ENCODE measurements at places on chromosomes 6 and 20.

GRCh38 chr6:82874867-82875266 is 190.8 kb downstream of the UBE3D start:
- no peak for DNase-seq

- no peak for DNase-seq
Observed at GRCh38 chr6:118511930-118512715, 36.0 kb upstream of the PLN start.

DNA sequence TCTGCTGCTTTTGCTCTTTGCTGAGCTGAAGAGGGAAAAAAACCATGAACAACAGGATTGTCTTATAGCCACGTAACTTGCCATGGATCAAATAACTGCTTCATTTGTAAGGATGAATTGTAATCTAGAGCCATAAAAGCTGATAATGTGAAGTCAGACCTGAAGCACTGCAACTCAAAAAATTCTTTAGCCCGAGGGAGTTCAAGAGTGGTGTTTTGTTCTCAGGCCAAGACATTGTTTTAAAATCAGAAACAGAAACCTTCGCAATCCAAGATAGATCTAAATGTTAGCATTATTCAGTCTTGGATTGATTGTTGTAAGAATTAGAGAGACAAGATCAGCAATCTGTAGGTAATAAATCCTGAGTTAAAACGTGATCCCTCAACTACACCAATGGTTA is at the start of gene TRAPPC3L:
TSS of gene TRAPPC3L (minus strand) at position 34 of the 400 bp plus-strand sequence. CDS start 170 bp downstream, outside the sequence.
- DNase-seq, result no peak

DNA sequence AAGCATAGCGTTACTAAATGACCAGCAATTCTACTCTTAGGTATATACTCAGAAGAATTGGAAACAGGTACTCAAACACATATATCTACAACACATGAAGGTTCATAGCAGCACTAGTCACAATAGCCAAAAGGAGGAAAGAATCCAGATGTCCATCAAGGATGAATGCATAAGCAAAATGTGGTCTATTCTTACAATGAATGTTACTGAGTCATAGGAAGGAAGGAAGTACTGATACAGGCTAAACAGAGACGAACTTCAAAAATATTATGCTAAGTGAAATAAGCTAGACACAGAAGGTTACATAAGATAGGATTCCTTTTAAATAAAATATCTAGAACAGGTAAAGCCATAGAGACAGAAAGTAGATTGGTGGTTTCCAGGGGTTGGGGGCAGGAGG is 93.5 kb downstream of the MAP3K7 start:
- DNase-seq, result no peak

- no peak for DNase-seq
Observed at GRCh38 chr6:56250266-56250665, 2.9 kb upstream of the COL21A1 start.

- DNase-seq, result peak; percentile 99
Observed at GRCh38 chr6:14406614-14407331, 289.2 kb downstream of the CD83 start.

GRCh38 chr6:2857580-2858337 is 16.1 kb upstream of the SERPINB1 start:
- no peak for DNase-seq

GRCh38 chr20:952196-952795 is 36.2 kb upstream of the ANGPT4 start:
- DNase-seq, result no peak

DNA sequence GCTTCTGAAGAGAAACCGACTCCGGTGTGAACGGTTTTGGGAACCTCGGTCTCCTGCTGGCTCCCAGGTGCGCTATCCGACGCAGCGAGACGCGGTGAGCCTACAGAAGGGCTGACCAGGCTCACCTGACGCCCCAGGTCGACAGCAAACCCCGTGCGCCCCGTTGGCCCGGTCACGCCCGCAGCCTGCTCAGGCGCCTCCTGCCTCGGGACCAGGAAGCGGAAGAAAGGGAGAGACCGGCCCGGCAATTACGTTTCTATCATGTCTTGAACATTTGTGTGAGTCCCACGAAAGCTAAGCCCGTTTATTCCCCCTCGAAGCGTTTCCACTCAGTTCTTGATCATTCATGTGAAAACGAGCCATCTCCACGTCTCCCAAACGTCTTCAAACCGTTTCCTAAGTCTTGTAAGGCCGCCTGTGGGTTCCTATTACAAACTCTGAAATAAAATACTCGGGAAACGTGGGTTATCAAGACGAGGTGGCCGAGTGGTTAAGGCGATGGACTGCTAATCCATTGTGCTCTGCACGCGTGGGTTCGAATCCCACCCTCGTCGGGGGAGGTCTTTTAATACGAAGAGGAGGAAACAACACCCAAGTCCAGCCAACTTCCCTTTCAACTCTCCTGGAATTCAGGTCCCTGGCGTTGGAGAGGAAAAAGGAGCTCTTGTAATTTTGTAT is 150.5 kb upstream of the PRSS16 start:
- DNase-seq, result no peak

DNA sequence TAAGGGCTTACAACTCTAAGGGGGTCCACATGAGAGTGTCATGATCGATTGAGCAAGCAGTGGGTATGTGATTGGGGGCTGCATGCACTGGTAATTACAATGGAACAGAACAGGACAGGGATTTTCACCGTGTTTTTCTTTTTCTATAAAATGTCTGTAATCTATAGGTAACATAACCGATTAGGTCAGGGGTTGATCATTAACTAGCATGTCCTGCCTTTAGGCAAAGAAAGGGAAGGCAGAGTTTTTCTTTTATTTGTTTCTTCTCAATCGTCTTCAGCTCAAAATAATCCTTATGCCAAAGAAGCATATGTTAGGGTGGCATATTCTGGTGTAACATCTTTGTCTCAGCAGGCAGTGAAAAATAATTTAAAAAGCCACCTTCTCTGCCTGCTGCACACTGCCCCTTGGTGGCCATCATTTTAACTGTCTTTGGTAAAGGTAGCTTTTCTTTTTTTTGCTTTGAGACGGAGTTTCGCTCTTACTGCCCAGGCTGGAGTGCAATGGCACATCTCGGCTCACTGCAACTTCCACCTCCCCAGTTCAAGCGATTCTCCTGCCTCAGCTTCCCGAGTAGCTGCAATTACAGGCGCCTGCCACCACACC is 9.7 kb upstream of the CEP43 start:
- peak; percentile 1 for DNase-seq

DNA sequence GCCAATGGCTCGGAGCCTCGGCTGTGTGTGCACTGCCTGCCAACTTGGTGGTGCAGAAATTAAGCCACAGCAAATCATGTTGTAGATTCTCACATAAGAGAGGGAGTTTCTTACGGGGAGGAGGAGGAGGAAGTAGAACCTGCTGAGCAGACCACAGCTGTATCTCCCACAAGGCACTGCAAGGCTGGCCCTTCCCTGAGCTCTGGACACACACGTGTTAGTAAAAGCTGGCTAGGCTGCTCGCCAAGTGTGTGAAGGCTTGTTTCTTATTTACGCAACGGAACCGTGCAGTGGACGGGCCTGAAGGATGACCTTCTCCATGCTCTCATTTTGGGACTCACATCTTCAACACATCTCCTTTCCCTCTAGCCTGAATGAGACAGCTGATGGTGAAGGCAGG is 15.7 kb upstream of the QKI start:
- no peak for DNase-seq

- no peak for DNase-seq
Observed at GRCh38 chr20:11970243-11970836, 52.6 kb downstream of the BTBD3 start.

- no peak for DNase-seq
Observed at GRCh38 chr6:50143011-50143719, 93.4 kb upstream of the DEFB112 start.

- no peak for DNase-seq
Observed at GRCh38 chr6:32852018-32852843, 1.3 kb downstream of the TAP1 start.

DNA sequence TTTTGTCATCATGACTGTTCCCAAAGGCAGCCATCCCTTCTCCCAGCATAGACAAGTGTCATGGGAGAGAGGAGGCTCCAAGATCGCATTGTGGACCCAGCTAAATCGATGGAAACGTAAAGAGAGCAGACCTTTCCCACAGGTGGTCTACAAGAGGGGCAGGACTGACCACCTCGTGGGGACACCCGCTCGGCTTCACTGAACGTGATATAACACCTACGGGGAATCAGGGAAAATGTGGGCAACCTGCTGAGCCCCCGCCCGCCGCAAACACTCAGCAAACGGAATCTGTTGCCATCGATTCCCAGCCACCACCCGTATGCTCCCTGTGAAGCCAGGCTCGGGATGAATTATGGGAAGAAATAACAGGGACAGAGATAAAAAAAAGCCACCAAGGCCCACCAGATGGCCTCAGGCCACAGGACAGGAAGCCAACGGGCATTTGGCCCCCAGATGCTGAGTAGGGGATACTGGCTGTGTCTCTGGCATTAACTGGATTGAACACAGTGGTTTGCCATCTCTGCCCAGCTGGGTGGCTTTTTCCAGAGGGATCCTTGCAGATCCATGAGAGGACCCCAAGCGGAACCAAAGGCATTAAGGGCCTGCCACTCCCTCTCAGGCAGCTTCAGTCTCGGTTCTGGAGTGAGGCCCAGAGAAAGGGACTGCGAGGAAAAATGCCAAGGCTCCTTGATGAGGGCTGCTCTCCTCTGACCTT is 44.4 kb downstream of the BMP7 start:
- DNase-seq, result no peak

DNA sequence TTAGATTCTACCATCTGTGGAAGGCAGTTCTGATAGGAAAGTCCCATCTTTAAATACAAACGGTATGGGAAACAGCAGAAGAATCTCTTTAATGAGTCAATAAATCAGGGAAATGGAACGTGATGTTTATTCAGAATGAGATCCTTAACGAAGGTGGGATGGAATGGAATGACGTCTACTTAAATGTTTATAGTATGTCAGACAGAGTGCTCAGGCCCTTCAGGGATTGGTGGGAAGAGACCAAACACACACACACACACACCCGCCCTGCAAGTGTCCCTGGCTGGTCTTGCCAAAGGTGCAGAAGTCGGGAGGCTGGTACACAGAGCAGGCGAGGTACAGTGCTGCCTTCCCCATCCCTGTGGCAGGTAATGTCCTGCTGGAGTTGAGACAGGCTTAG is 164.0 kb downstream of the FARS2 start:
- DNase-seq, result no peak

DNA sequence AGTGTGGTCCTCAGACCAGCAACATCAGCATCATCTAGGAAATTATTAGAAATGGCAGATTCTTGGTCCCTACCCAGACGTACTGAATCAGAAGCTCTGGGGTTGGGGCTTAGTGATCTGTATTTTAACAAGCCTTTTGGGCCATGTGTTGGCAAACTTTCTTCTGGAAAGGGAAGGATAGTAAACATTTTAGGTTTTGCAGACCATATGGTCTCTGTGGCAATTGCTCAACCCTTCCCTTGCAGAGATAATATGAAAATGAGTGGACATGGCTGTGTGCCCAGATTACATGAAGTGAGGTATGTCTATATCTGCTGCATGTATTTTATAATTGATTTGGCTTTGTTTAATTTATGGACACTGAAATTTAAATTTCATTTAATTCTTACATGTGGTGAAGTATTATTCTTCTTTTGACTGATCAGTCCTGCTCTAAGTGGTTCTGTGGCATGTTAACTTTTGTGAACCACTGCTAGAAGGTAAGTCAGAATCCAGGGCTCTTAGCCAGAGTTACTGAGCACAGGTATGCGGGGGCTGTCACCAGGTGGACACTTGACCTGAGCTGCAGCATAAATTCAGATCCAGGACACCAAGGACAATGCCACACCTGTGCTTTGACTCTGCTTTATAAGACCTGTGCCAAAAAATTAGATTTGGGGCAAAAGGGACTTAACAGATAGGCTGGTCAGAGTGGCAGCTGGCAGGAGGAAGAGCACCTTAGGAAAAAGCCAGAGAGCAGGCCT is 43.2 kb downstream of the LY86 start:
- DNase-seq, result peak; percentile 99

DNA sequence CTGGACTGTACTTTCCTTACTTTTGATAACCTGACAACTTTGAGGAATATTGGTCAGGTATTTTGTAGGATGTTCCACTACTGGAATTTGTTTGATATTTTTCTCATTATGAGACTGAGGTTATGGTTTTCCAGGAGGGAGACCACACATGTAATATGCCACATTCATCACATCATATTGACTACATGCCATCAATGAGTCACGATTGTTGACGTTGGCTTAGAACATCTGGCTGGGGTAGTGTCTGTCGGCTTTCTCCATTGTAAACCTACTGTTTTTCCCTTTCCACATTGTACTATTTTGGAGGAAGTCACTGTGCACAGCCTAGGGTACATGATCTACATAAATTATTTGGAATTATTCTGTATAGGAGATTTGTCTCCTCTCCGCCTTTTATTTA is 1.4 kb upstream of the STX11 start:
- no peak for DNase-seq

GRCh38 chr6:27811451-27811772 is 100.8 kb downstream of the OR2B2 start:
- DNase-seq, result no peak

- DNase-seq, result no peak
Observed at GRCh38 chr6:145155873-145156782, 579.2 kb downstream of the EPM2A start.

DNA sequence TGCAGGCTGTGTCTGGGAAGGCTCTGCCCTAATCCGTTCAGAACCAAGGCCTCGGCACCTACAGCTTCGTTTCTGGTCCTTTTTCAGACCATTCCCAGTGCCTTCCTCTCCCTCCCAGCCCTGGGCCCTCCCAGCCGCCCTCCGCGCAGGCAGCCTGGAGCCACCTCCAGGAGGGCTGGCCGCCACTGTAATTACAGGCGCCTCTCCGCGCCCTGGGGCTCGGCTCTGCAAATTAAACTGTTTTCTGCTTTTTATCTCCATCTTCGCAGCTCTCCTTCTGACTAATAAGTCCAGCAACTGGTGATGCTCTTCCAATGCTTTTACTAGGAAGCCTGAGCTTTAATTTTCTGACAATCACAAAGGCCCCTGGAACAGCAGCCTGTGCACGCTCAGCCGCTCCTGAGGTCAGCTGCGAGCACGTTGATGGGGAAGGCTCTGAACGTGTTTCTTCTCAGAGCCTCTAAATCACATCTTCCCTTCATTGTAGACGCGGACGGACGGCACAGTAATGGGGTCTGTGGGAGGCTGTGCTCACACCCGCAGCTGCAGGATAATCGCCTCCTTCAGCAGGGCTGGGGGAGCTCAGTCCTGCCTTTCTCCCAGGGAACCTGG is 194.6 kb downstream of the DLL1 start:
- no peak for DNase-seq

DNA sequence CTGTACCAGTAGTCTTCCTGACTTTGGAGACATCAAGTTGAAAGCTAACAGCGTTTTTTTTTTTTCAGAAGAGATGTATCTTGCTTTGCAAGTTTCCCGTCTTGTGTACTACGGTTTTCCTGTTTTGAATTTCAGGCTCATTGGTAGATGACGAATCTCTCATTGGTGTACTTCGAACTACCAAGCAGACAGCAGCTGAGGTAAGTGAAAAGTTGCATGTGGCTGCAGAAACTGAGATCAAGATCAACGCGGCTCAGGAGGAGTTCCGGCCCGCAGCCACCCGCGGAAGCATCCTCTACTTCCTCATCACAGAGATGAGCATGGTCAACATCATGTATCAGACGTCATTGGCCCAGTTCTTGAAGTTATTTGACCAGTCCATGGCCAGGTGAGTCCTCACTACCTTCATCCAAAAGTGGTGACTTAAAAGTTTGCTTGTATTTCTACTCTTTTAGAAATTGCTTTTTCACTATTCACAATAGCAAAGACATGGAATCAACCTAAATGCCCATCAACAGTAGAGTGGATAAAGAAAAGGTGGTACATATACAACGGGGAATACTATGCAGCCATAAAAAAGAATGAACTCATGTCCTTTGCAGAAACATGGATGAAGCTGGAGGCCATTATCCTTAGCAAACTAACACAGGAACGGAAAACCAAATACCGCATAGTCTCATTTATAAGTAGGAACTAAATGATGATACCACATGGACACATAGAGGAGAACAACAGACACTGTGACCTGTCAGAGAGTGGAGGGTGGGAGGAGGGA is 110.6 kb upstream of the GLP1R start:
- no peak for DNase-seq
